ENCODE measurements at places on chromosomes 12 and 14.

GRCh38 chr14:93712838-93713724 lies 75.2 kb downstream of the PRIMA1 start:
- no peak for DNase-seq

DNA sequence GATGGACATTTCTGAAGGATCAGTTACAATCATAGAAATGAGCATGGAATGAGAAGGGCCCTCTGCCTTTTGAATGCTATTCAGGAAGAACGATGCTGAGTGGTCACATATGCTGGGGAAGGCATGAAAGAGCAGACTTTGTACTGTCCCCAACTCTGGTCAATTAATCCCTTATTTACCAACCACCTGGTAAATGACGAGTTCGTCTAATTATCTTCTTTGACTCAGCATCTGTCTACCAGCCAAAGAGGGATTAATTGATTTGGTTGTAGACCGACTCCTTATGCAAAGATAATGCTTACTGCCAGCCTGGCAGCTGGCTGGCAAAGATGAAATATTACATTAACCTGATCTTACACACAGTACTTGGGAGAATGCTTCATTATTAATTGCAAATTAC lies 152.2 kb downstream of the CHST11 start:
- no peak for DNase-seq

- DNase-seq, result no peak
These were observed 1176.7 kb upstream of the SEL1L start for GRCh38 chr14:82710267-82710841.

DNA sequence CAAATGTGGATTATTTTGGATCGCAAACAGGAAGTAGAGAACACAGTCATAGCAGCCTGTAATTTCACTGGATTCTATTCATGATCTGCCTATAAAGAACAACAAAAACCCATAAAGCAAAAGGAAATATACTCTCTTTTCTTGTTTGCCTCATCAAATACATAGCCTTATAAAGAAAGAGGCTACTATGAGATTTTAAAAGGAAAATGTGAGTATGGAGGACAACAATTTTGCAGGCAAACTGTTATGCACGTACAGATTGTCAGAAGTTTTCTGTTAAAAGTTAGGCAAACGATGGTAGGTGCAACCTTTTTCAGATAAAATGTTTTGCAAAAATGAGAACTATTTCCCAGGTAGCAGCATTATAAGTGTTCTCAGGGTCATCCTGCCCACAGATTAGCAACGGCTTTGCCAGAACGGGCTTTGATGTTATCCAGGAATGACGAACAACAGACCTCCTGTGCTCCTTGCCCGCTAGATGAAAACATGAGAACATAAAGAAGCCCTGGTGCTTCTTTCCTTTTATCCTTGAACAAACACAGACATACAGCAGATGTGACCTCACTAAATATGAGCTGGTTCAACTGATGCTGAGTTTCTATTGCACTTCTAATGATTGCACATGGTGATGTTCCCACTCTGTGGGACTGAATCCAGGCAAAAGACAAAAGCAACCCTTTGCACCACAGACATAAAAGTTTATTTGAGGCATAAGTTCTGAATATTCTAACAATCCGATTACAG lies 88.1 kb downstream of the ITPR2 start:
- no peak for DNase-seq

GRCh38 chr14:79411403-79412174 lies 799.7 kb downstream of the DIO2 start:
- no peak for DNase-seq

GRCh38 chr12:131261906-131262305 lies 308.2 kb downstream of the ADGRD1 start:
- DNase-seq, result no peak

- no peak for DNase-seq
These were observed 260.5 kb downstream of the RAD51B start for GRCh38 chr14:68079941-68080697.

GRCh38 chr12:6821591-6822425 lies at the start of gene GPR162:
Gene GPR162 (plus strand): TSS chr12:6821821. CDS start chr12:6823899, 2,078 bp downstream.
- DNase-seq, result no peak

- DNase-seq, result no peak
These were observed 47.3 kb downstream of the RPS29 start for GRCh38 chr14:49538852-49539251.

GRCh38 chr14:92481811-92482555 lies 31.6 kb upstream of the RIN3 start:
- DNase-seq, result no peak

- no peak for DNase-seq
These were observed 60.5 kb downstream of the DDX51 start for GRCh38 chr12:132083614-132083940.

DNA sequence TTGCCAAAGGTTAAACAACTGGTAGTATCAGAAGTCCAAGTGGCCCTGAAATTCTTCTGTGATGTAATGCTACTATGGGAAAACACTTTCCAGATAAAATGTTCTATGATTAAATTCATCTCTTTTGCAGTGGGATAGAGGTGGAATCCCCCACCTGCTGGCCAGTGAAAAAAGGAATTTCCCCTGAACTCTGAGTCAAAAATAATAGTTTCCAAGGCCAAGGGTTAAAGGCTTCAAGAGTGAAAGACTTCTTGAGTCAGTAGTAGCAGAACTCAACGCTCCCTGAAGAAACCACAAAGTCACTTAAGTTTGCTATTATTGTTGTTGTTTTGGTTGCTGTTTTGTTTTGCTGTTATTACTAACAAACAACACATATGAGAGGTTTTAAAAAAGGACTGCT lies 330.8 kb downstream of the SOX5 start:
- no peak for DNase-seq

DNA sequence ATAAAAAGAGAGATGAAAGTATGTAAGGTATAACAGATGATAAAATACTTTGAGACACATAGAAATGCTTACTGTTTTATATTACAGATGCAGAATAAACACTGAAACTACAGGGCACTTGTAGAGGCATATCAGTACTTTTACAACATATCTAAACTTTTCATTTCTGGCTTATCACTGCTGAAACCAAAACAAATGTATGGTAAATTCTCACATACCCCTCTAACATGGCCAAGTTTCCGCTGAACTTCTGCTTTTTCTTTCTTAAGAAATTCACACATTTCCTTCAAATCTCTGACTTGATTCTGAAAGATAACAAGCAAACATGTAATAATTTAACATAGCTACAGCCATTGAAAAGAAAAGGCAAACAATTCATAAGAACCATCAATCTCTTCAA lies 33.3 kb upstream of the C12orf50 start:
- DNase-seq, result no peak

GRCh38 chr12:87272851-87273250 lies 756.4 kb downstream of the C12orf50 start:
- no peak for DNase-seq

DNA sequence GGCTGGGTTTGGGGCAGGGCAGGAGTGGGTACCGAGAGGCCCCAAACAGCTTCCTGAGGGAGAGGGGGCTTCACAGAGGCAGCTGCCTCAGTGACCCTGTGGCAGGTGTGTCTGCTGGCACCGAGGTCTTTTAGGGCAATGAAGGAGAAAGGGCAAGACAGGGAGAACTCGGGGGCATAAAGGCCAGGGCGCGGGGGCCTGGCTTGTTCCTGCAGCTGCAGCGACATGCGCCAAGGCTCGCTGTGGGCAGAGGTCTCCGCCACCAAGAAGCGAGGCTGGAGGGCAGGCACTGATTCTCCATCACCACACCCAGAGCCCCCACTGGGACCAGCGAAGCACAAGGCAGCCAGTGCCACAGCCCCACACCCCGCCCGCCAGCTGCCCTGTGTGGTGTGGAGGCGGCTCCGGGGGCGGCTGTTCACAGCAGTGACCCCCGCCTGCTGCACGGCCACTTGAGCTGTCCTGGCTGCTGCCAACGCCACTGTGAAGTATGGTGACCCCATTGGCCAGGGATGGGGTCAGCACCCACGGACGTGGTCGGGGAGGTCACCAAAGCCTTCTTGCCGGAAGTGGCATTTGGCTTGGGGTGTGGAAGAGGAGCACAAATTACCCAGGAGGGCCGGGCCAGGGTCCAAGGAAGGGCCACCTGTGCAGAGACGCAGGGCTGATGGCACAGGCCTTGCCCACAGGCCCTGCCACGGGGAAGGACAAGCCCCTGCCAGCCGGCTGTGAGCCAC lies 16.4 kb downstream of the BAG5 start:
- DNase-seq, result no peak

DNA sequence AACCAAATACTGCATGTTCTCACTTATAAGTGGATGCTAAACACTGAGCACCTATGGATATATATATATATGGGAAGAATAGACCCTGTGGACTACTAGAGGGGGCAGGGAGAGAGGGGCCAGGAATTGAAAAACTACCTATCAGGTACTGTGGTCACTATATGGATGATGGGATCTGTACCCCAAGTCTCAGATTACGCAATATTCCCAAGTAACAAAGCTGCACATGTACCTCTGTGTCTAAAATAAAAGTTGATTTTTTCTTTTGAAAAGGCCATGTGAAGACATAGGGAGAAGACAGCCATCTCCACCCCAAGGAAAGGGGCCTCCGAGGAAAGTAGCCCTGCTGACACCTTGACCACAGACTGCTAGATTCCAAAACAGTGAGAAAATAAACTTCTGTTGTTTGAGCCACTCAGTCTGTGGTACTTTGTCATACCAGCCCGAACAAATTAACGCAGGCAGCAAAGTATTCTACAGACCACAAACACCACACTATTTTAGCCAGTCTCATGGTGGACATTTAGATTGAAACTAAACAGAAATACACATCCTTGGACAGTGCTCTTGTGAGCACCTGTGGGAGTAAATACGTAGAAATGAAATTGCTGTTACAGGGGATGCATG lies 197.1 kb downstream of the EFCAB11 start:
- no peak for DNase-seq

DNA sequence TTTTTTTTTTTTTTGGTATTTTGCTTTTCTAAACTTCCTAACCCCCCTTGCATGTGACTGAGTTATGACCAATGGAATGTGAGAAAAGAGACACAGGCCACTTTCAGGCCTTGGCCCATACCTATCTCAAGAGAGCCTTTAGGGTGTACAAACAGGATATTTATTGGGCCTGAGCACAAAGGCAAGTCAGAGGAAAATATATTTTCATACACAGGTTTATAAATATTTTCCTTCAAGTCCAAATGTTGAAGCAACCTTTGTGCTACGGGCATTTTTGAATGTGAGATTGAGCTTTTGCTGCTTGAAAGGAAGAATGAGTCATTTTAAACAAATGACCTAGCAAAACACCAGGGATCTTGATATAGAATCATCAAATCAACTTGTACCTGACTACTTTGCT lies 228.6 kb upstream of the E2F7 start:
- DNase-seq, result no peak

DNA sequence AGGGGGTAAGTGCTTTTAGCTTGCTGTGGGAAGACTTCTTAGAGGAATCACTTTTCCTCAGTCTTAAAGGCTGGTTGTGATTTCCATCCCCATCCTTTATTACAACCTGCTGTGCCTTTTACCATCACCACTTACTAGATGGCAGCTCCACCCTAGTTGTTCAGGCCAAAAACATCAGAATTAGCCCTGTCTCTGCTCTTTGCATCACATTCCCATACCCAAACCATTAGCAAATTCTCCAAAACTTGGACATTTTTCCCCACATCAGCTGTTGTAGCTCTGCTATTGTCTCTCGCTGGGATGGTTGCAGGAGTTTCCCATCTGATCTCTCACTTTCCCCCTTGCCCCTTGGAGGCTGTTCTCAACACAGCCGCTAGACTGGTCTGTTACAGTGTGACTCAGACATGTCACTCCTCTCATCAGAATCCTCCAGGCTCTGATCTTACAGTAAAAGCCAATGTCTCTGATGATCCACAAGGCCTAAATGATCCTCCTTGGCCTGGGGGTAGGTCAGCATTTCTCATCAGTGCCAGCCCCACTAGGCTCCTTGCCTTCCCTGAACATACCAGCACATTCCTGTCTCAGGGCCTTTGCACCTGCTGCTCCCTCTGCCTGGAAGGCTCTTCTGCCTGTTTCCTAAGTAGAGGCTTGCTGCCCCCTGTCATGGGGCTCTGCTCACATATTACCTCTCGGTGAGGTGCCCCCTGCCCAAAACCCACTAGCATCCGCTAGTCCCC lies 102.5 kb downstream of the BEGAIN start:
- no peak for DNase-seq

DNA sequence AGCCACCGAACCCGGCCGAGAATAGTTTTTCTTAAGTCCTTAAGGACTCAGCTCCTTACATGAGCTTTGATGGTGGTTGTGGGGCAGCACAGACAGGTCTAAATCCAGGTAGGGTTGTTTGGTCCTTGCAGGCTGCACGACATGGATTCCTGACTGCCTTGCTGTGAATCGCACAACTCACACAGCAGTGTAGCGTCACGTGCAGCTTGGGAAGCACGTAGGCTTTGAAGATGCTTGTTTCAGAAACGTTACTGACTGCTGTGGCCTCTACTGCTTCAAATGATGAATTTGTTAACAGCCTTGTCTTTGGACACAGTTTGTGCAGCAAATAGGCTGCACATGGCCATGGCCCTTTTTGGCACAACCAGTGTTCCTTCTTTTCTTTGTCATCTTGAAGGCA lies 29.9 kb downstream of the ZBTB42 start:
- DNase-seq, result no peak

GRCh38 chr12:116222358-116222757 lies 55.1 kb downstream of the MED13L start:
- DNase-seq, result no peak

DNA sequence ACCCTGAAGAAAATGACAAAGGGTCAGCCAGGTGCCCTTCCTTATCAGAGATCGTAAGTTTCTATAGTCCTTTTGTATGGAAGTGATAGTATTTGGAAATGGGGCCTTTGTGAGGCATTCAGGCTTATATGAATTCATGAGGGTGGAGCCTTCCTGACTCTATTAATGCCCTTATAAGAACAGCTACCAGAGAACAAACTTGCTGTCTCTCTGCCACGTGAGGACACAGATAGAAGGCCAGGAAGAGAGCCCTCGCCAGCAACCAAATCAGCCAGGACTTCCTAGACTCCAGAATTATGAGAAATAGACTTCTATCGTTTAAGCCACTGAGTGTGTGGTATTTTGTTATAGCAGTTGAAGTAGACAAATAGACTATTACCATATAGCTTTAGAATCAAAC lies 36.7 kb downstream of the TRMT5 start:
- DNase-seq, result no peak

DNA sequence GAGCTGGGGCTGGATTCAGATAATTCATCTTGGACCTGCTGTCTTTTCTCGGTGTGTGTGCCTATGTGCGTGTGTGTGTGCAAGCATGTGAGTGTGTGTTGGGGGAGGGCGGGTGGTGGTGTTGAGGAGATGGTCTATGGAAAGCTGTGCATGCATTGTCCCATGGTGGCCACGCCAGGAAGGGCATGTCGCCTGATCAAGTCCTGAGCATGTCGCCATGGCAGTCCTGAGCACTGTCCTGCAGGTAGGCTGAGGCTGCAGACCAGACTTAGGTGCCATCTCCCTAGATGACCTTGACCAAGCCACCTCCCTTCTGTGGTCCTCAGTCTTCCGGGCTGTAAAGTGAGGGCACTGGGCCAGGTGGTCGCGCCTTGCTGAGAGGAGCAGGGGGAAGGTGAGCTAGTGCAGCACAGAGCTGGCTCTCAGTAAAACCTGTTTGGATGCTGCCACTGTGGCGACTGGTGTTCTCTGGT lies 81.4 kb downstream of the PAPOLA start:
- DNase-seq, result no peak

Measured in cortex of kidney (tissue), 1 donor.